ENCODE measurements at places on chromosomes 7 and 10.

GRCh38 chr7:25068502-25069213, 56.4 kb downstream of the CYCS start:
- DNase-seq: no peak

DNA sequence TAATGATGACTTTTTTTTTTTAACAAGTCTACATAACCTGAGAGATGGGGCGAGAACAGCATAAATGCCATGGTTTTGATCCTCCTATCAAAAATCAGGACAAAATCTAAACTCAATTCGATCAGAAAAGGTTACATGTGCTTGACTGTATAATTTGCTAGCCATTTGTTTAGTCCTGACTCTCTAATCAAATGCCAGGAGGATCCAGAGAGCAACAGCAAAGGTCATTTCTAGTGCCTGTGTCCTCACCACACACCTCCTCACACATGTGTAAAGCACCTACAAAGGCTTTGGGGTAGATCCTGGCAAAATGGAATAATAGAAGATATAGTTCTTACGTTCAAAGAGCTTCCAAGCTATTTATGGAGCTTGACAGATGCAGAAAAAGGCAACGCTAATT, 11.0 kb upstream of the FAS start:
- DNase-seq: no peak

DNA sequence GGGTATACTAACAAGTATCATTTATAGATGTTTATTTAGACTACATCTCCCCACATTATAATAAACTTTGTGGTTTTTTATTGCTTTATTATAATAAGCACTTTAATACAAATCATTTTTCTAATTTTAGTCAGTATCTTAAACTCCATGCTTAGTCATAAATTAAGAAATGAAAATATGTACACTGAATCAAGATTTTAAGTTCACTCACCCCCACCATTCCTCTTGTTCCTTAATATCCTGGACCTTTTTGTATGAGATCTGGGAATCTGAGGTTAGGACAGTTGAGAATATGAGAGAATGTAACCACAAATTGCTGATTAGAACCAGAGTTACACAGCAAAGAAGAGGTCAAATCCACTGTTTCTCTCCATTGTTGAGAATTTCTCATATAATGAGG, 93.6 kb upstream of the WNT16 start:
- DNase-seq: no peak

DNA sequence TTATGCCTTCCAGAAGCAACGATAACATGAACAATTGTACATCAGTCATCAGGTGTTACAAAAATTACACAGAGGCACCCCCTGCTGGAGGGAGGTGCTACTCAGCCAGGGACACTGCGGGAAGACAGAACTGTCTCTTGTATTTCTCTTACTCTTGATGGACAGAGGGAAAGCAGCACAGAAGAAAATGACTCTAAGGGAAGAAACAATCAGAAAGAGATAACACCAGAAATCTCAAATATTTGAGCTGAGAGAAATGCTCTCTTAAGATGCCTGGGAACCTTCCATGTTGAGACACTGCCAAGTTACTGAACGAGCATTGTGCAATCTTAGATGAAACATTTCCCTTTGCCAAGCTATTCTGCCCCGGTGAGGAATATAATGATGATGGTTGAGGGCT, 227.6 kb upstream of the NPSR1 start:
- peak; percentile 2 for DNase-seq
